ENCODE measurements at places on chromosomes 2 and 18.

- peak; percentile 62 for DNase-seq
Observed at GRCh38 chr2:196101325-196101991, 32.8 kb upstream of the DNAH7 start.

DNA sequence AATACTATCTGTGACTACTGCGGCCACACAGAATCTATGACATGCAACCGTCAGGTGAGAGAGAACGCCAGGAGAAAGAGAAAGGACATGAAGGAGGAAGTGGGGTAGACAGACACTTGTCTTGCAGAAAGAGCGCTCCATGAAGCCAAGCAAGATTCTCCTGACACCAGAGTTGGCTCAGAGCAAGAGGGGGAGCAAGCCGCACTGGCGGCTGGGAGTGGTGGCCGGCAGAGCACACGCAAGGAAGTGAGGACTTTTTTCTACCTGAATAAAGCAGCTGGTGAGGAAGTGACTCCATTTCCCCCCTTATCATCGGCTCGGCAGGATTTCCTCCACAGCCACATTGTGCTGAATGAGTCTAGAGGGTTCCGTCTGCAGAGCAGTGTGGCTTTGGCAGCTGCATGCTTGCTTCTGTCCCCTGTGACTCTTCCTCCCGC, 181.6 kb downstream of the BCL2 start:
- DNase-seq = peak; percentile 75

- no peak for DNase-seq
Observed at GRCh38 chr2:164146441-164146840, 410.6 kb upstream of the FIGN start.

DNA sequence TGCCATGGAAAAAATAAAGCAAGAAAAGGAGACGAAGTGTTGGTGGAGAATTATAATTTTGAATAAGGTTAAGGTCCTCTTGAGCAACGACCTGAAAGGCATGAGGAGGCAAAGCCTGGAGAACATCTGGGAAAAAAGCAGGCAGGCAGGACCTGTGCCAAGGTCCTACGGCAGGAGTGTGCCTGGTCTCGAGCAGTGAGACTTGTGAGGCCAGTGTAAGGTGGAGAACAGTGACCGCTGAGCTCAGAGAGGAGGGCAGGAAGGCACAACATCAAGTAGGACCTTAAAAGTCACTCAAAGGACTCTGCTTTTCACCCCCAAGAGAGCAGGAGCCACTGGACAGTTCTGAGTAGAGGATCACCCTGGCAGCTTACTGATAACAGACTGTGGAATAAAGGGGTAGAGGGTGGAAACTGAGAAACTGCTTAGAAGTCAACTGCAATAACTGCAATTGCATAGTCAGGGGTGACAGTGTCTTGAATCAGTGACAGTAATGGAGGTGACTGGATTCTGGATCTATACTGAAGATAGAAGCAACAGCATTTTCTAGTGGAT, 3.5 kb downstream of the NOL10 start:
- no peak for DNase-seq

- peak; percentile 73 for DNase-seq
Observed at GRCh38 chr2:62313449-62314227, 117.7 kb downstream of the B3GNT2 start.

- DNase-seq = no peak
Observed at GRCh38 chr18:22170421-22171257, 1.2 kb downstream of the GATA6 start.

GRCh38 chr2:184879671-184880070, 281.3 kb downstream of the ZNF804A start:
- DNase-seq = no peak

Data from activated CD8-positive, alpha-beta memory T cell treated with anti-CD3 and anti-CD28 coated beads for 24 hours (primary cell).